Right atrium auricular region (tissue), 2 donors: ENCODE measurements at places on chromosomes 16 and 17.

- DNase-seq = no peak
Observed at GRCh38 chr17:61393904-61394629, 5.6 kb upstream of the TBX2 start.

- no peak for DNase-seq
Observed at GRCh38 chr17:57480438-57481196, 224.3 kb downstream of the MSI2 start.

DNA sequence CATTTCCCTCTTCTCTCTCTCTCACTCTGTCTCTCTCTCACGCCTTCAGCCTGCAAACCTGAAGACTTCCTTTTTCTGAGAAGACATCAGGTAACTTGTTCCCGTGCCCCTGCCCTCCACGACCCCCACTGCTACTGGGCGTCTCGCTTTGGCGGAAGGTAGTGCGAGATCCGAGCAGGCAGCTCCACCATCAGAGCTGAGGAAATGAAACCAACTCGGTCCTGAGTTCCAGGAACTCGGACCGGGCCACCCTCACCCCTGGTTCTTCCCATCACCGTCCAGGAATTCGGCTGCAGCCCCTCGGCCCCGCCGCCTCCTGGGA, 585 bp downstream of the MLKL start:
- no peak for DNase-seq

- DNase-seq = no peak
Observed at GRCh38 chr16:88785106-88785924, at the start of gene PIEZO1. Gene PIEZO1, minus strand, starts transcription at chr16:88785220. Its CDS starts 256 bp downstream, at chr16:88784964.

- DNase-seq = no peak
Observed at GRCh38 chr16:28210264-28210663, 1.5 kb downstream of the XPO6 start.

GRCh38 chr16:73048292-73049080, 558 bp upstream of the ZFHX3 start:
- DNase-seq = no peak

- DNase-seq = no peak
Observed at GRCh38 chr16:73998707-73999106, 297.9 kb upstream of the PSMD7 start.

GRCh38 chr17:75589919-75590303, 2.3 kb downstream of the MYO15B start:
- no peak for DNase-seq

DNA sequence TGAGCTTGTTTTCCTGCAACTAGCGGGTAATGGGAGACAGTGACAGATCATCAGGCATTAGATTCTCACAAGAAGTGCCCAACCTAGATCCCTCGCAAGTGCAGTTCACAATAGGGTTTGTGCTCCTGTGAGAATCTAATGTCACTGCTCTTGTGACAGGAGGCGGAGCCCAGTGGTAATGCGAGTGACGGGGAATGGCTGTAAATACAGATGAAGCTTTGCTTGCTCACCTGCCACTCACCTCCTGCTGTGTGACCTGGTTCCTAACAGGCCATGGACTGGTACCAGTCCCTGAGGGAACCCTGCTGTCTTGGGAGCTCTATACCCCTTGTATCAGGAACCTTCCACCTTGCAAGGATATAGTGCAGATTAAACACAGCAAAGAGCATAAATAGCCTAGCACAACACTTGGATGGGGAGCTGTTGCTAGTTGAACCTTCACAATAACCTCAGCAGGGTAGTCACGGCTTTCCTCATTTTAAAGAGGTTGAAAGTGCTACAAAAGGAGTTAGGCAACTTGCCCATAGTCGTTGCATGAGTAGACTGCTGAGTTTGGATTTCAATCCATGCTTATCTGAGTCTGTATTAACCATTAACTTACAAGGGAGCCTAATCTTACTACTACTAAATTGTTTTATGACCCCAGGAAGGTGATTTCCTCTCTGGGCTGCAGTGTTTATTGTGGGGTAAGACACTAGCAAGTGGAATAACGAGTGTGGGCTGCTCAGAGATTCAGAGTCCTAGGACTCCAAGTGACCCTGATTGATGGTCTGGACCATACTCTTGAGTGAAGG, 156.6 kb upstream of the ZFHX3 start:
- DNase-seq = no peak

DNA sequence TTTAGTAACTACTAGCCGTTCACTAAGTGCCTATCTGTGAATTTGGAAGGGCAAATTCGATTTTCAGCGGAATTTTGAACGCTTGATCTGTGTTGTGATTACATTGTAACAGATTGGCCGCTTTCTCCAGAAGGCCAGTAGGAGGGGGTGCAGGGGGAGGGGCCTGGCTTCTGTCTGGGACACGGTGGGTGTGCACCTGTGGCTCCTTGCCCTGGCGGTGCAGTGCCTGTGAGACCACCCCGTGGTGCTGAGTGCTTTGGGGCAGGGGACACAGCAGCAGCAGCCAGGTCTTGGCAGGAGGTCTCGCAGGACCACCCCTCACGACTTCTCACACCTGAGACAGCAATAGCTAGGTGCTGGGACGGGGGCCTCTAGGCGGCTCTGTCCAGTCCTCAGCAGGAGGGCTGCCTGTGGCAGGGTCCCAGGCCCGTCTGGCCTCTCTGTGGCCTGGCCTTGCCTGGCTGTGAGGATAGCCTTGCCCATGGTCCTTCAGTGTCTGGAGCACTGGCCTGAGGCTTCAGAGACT, 1.8 kb downstream of the UBE2I start:
- no peak for DNase-seq

- no peak for DNase-seq
Observed at GRCh38 chr17:22435231-22435974, 743.1 kb downstream of the KCNJ18 start.

GRCh38 chr17:1958134-1958881, 66.8 kb downstream of the RTN4RL1 start:
- DNase-seq = peak; percentile 61

GRCh38 chr17:73474370-73474988, 162.7 kb upstream of the CDC42EP4 start:
- DNase-seq = peak; percentile 76

DNA sequence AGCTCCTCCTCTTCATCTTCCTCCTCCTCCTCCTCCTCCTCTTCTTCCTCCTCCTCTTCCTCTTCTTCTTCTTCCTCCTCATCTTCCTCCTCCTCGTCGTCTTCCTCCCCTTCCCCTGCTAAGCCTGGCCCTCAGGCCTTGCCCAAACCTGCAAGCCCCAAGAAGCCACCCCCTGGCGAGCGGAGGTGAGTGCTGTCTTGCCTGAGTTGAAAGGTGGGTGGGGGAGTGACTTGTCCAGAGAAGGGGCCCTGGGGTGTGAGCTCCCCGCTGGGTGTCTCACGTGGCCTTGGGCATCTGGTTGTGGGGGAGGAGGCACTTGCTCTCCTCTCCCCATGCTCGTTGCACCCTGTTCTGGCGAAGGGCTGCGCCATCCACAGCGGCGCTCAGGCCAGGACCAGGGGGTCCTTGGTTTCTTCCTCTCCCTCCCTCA, 8.0 kb downstream of the ELOB start:
- no peak for DNase-seq

DNA sequence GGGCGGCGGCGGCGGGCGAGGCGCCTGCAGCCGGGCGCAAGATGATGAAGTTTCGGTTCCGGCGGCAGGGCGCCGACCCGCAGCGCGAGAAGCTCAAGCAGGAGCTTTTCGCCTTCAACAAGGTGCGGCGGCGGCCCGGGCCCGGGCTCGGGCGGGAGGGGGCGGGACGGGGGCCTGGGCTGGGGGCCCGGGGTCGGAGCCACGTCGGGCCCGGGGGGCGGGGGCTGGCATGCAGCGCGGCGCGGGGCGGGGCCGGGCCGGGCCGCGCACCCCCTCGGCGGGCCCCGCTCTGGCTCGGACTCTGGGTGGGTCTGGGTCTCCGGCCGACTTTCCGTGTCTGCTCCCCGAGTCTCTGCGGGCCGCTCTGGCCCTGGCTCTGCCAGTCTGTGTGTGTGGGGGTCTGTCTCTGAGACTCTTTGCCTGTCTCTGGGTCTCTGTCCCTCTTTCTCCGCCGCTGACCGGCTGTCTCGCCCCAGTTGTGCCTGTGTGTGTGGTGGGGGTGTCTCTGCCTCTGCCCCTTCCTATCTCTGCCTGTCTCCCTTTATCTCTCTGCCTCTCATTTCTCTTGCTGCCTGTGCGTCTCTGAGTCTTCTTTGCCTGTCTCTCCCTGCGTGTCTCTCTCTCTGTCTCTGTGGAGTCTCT, 328 bp downstream of the LLGL1 start:
- DNase-seq = no peak

- DNase-seq = no peak
Observed at GRCh38 chr16:12545297-12545610, 258.4 kb downstream of the CPPED1 start.

GRCh38 chr17:35313875-35314409, 59.5 kb downstream of the SLFN11 start:
- DNase-seq = no peak

DNA sequence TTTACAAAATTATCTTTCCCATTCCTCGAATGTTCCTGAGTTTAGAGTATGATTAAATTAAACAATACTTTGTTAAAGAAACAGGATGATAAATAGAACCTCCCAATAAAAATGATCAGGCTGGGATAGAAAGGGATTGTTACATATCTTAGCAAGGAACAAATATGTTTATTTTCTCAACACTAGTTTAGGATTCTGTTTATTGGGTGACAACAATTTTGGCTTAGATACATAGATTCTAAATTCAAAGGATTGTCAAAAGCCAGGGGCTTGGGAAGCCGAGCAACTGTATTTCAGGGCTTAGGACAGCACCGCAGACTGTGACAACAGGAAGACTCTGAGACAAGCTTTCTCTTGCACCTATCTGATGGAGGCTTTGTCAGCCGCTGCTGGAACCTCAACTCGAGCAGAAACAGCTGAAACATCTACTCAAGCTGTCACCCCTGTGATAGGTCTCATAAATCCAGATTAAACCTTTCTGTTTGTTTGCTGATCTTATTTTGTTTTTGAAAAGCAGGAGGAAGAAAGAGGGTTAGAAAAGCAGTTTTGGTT, 562.8 kb upstream of the ZFHX3 start:
- DNase-seq = no peak

GRCh38 chr17:33789658-33790057, 465.4 kb upstream of the CCL2 start:
- DNase-seq = no peak

DNA sequence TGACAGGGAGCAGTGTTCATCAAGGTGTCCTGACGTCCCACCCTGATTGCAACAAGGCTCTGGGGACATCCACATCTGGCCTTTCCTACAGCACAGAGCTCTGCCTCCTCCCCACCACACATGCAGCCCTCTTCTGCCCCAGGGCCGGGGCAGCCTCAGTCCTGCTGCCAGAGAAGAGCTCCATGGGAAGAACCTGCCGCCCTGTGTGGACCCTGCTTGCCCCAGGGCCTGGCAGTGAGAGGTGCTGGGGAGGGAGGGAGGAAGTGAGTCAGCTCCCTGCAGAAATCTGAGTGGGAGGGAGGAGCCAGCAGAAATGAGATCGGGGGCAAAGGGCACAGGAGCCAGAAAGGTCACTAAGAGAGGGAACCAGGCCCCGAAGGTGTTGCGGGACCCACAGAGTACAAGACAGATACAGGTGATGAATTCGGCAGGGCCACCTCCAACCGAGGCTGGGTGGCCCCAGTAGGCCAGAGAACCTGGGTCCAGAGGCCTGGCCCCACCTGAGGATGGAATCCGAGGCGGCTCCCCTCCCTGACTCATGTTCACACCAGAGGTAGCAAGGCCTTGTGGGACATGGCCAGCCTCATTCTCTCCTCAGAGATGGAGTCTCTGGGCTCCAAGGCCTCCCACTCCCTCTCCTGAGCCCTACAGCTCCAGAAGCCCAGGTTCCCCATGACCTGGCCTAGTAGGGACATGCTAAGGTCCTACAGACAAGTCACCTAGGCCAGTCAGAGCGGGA, 24.8 kb downstream of the MYO18A start:
- DNase-seq = no peak

- peak; percentile 97 for DNase-seq
Observed at GRCh38 chr16:370443-370842, at the start of gene MRPL28. Gene MRPL28, minus strand, starts transcription at chr16:370538. Its CDS starts 320 bp downstream, at chr16:370218.

GRCh38 chr17:50203086-50203485, 1.7 kb upstream of the COL1A1 start:
- DNase-seq = no peak

DNA sequence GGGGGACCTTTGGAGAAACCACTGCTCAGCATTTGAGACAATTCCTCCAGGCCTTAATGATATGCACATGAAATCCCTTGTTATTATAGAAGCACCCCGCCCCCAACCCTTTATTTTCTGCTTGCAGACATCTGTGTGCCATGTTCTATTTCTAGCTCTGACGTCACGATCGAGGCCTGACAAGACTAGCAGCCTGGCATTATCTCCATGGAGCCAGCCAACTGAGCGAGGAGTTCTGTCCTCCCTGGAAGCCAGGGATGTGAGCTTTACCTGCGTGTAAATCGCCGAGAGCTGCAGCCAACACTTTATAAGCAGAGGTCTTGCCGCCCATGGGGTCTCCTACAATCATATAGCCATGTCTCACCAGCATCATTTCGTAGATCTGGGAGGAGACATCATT, 116.9 kb downstream of the DNAH3 start:
- DNase-seq = no peak

DNA sequence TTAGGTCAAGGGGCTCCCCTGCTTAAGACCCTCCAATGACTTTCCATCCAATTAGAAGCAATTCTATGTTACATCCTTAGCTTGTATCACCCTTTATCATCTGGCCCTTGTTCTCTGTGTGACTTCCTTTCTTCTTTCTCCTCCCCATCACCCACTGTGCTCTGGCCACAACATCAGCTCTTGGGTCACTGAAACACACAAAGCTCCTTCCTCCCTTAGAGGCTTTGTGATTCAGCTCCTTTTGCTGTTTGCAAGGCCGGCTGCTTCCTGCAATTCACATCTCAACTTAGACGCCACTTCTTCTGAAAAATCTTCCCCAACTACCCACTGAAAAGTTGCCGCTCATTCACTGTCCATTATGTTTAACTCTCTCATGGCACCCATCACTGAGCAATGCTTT, 130.9 kb upstream of the CACNG3 start:
- DNase-seq = no peak

DNA sequence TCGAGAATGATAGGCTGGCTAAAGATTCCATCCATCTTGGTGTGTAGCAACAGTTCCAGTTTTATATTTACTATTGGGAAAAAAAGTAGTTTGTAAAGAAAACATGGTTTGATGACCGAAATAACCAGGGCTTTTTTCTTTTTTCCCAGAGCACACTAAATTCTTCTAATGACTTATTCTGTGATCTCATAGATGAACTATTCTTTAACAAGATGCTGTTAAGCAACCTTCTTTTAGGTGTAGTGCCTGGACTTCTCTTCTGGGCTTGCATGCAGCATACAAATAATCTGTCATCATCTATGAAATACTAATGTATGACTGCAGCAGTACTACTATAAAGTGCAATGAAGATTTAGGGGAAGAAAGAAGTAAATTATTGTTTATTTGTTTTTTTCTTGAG, 11.0 kb upstream of the CAPNS2 start:
- DNase-seq = no peak
